ENCODE measurements at places on chromosomes 5 and 9. TPM values are rescaled to one million over a fixed set of nuclear protein-coding genes. Genes with fewer than 3 reads are reported as not detected.
A peak's percentile ranks its signal among the peaks of the same experiment; 100 is the strongest.

DNA sequence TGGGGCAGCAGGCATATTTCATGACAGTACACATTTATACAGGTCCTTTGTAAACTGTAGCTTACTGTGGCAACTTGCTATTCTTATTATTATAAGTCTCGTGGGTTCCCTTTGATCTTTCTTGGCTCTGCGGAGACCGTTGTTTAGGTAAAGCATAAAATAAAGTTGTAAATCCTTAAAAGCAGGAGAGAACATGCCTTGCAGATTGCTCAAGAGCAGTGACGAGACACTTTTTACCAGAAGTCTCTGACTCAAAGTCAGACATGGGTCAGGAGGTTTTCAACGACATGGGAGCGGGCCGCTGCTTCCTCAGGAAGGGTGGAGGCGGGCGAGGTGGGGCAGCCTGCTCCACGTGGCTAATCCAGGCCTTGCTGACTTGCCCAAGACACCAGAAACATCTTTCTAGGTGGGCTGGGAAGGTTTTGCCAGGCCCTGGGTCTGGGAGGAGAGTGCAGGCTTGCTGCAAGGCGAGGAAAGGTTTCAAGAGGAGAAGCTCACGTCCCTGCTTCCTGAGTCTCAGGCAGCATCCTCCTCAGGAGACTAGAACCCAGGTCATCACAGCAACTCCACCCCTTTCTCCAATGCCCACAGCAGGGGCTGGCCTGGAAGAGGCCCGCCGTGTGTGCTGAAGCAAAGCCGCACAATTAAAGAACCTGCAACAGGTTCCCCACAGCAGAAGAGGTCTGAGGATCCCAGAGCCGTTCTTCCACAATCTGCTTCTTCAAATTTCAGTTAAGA, 6.5 kb downstream of the TBC1D2 start:
- peak; percentile 95 for DNase-seq

DNA sequence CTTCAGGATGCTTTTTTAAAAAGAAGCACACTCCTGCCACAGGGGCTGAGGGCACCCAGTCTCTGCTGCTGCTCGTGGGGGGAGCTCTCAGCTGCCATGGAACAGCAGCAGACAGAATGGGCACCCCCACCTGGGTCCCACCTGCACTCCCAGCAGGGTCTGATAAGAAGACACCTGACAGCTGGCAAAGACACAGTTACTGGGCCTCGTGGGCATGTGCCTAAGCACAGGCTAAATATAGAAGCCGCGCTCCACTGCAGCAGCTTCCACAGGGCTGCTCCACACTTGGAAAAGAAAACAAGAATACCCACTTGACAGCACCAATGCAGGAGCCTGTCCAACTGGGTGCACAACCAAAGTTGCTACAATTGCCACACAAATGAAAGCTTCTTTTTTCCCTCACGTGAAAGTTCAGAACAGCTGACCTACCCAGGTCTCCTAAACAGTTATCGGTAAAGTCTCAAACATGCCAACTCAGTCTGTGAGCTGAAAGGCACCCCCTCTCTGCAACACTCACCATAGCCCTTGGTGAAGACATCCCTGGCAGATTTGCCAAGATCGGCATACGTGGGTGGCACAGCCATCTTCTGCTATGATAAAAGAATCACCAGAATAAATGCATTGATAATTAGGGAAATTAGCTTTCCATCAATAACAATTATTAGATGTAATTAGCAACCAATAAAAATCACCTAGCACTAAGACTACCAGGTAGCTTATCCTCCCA, 12.2 kb downstream of the VDAC1 start:
- no peak for DNase-seq

DNA sequence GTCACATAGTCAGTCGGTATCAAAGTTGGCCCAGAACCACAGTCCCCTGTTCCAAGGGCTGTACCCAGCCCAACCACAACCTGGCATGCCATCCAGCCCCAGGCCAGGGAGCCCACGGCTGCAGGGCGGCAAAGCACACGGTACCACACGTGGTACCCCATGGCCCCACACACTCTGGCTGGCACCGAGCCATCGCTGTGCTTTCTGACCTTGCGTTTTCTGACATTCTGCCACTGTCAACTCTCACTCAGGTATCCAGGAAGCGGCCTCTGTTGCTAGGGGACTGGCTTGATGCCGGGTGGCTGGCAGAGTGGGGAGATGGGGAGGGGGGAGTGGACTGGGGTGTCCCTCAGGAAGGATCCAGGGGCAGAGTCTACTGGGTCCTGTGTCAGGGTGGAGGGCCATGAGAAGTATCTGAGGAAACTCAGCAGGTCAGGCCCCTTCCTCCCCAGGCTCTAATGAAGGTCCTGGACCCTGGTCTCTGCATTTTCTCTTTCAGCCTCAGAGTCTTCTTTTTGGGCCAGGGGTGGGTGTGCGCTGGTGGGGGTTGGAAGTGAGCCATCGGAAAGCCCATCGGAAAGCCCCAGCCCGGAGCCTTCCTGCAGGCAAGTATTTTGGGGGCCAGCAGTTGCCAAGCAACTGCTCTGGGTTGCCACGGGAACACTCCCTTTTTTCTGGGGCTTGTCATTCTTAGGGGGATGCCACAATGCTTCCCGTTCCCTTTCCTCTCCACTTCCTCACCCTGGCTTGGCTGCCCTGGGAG, 21.0 kb upstream of the RALGDS start:
- DNase-seq: no peak

- DNase-seq: no peak
Observed at GRCh38 chr9:94016744-94017143, 61.6 kb upstream of the BARX1 start.

- no peak for DNase-seq
Observed at GRCh38 chr5:171952021-171952420, 54.4 kb downstream of the FBXW11 start.

DNA sequence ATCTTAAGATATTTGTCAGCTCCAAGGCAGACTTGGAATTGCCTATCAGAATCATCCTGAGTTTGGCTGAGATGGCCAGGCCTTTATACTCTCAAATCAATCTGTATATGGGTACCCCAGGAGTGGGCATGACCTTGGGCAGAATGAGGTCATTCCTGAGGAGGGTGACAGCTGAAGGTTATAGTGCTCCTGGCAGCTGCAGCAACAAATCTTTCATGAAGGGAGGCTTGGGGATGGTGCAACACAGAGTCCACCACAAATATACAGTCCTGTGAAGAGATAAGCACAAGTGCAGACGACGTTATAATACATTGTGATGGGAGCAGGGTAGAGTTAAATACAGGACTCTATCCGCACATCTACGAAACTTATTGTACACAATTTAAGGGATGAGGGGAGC, 21.1 kb upstream of the TRIO start:
- DNase-seq: no peak

DNA sequence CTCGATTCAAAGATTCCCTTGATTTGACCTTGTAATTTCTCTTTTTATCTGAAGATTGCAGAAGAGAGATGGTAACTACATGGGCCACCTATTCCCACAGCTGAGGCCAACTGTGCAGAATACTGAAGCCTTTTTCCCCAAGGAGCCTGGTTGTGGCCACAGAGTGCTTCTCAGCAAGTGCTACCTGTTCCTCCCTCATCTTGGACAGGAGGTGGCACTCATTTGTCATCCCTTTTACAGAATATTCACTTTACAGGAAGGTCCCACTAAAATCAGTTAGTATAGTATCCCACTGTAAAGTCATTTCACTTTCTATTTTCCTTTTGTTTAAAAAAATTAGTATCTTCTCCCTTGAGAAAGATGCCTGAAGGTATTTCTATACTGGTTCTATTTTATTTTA, 346.4 kb downstream of the ARL15 start:
- DNase-seq: no peak

GRCh38 chr9:250039-250438, 35.4 kb downstream of the DOCK8 start:
- peak; percentile 24 for DNase-seq

DNA sequence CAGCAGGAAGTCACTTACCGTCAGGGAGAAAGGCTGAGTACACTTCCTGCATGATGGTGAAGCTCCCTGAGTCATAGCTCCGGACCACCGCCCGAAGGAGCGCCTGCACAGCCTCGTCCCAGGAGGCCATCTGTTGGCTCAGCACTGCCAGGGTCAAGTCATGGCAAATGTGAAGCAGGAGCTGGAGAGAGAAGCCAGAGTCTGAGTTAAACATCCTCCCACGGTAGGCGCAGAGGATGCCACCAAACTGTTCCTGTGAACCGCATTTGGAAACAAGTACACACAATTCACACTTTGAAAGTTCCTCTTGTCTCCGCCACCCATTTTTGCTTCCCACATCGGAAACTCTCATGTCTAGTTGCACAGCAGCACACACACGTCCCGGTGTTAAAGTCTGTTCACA, 33.9 kb downstream of the CNOT8 start:
- no peak for DNase-seq

- DNase-seq: no peak
Observed at GRCh38 chr5:81785322-81785721, 34.4 kb upstream of the SSBP2 start.

GRCh38 chr9:69056191-69056815, 20.8 kb downstream of the FXN start:
- no peak for DNase-seq

DNA sequence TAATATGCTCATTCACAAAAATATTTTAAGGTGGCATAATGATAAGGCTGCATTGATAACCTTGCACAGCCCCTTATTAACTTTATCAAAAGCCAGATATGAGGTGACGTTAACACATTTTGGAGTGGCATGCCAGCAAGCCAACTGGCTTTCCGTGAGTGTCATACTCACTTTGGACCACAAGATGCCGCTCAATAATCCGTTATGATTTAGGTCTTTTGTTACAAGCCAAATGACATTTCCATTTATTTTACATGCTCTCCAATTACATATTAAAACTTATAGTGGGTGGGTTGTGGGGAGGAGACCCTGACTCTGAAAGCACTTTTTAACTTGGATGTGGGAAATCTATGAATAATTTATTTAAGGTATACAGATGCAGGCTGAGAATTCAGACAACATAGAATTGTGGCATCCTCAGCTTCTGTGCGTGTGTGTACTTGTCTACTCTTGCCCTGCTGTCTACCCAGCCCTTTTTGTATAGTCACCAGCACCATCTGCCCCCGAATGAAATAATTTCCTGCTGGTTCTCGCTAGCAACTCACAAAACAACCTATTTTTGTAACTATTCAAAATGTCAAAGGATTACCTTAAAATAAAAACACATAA, 305.1 kb downstream of the PSAT1 start:
- DNase-seq: peak; percentile 59

GRCh38 chr5:177992466-177992865, 3.6 kb downstream of the PROP1 start:
- no peak for DNase-seq

GRCh38 chr9:76451234-76451633, 7.7 kb upstream of the GCNT1 start:
- peak; percentile 66 for DNase-seq

GRCh38 chr5:152622628-152623027, 217.5 kb upstream of the NMUR2 start:
- no peak for DNase-seq

- DNase-seq: peak; percentile 19
Observed at GRCh38 chr5:92559781-92560180, 1021.2 kb downstream of the NR2F1-AS1 start.

DNA sequence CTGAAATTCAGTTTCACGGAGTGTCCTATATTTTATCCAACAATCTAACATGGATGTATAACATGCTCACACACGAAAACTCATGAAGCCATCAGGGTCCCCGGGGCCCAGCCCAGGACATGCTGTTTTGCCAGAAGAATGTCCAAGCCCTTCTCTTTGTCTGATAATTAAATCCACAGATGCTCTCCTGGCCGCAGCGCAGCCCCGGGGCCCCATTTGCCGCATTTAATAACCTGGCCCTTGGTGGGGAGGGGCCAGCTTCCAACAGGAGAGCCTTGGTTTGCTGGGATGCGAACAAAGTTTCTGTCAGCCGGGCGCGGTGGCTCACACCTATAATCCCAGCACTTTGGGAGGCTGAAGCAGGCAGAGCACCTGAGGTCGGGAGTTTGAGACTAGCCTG, 30.0 kb downstream of the PLPP7 start:
- DNase-seq: no peak

- DNase-seq: no peak
Observed at GRCh38 chr5:68709239-68709638, 384.6 kb upstream of the SLC30A5 start.

GRCh38 chr5:93349613-93350012, 231.4 kb downstream of the NR2F1-AS1 start:
- peak; percentile 73 for DNase-seq

GRCh38 chr9:132044176-132044875, 35.3 kb downstream of the MED27 start:
- no peak for DNase-seq

- no peak for DNase-seq
Observed at GRCh38 chr9:72211047-72211446, 61.8 kb downstream of the GDA start.

FAXDC2 gene
- 5.0 TPM for total RNA-seq

SOWAHA gene
- not detected for total RNA-seq

KCNV2 gene
- total RNA-seq: not detected

LIX1 gene
- not detected for total RNA-seq
